ENCODE measurements at places on chromosomes 12 and 14.

DNA sequence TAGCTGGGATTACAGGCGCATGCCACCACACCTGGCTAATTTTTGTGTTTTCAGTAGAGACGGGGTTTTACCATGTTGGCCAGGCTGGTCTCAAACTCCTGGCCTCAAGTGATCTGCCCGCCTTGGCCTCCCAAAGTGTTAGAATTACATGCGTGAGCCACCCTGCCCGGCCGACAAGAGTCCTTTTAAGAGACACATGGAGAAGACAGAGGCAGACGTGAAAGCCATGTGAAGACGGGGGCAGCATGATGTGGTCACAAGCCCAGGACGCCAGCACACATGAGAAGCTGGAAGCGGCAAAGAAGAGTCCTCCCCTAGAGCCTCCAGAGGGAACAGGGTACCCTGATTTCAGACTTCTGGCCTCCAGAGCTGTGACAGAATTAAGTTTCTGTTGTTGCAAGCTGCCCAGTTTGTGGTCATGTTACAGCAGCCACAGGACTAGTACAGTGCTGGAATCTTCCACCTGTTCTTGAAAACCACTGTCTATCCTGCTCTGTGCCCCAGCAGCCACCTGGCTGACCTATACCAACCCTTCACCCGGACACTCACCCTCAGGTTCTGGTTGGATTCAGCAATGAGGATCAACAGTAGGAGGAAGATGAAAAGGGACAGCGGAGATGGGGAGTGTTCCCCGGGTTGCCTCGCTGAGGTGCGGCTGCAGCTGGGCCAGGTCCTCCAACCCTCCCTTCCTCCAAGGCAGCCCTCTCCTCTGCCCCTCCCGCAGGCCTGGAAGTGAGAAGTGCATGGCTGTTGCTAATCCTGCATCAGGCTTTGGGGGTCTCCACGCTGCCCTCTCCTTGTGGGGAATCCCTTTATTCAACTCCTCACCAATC is 16.9 kb downstream of the VPS37B start:
- no peak for DNase-seq

DNA sequence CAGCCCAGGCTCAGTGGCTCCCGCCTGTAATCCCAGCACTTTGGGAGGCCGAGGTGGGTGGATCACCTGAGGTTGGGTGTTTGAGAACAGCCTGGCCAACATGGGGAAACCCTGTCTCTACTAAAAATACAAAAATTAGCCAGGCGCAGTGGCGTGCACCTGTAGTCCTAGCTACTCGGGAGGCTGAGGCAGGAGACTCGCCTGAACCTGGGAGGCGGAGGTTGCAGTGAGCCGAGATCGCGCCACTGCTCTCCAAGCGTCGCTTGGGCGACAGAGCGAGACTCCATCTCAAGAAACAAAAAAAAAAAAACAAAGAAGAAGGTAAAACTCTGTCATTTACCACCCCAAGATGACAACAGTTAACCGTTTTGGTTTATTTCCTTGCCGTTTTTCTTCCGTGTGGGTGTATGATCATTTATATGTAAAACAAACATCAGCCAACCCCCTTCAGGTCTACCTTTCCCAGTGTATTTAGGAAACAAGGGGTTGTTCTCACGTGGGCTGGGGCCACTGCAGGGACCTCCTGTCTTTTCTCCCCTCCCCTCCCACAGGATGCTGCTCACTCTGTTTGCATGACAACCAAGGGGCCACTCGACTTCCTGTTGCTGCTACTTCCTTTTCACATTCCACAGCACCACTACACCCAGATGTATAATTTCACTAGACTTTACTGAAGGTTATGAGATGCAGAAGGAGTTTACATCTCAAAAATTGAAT is 13.6 kb downstream of the TTC9 start:
- DNase-seq = no peak

DNA sequence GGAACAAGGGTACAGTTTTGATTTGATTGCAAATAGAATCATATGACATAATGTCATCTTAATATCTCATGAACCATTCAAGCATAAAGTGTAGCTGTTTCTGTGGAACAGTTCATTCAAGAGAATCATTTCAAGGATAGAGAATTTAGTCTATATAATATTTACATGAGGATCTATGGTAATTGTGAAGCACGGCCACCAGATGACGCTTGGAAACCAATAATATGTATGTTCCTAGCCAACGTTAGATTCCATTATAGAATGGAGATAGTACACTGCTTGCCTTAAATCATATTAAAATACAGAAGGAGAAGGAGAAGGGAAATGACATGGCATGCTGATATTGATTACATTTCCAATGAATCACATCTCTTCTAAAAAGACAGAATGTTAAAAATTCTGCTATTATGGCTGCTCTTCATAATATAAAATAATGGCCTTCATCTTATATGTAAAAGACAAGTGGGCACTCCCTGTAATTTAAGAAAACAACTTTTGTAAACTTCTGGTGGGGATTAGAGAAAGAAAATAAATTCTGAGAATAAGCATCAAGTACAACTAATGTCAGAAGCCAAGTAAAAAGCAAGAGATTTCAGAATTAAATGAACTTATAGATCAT is 351.0 kb downstream of the NAV3 start:
- DNase-seq = no peak

- DNase-seq = no peak
Observed at GRCh38 chr14:64412237-64412636, 24.1 kb downstream of the MTHFD1 start.

GRCh38 chr12:50603817-50604639 is 99.2 kb downstream of the DIP2B start:
- DNase-seq = peak; percentile 39

DNA sequence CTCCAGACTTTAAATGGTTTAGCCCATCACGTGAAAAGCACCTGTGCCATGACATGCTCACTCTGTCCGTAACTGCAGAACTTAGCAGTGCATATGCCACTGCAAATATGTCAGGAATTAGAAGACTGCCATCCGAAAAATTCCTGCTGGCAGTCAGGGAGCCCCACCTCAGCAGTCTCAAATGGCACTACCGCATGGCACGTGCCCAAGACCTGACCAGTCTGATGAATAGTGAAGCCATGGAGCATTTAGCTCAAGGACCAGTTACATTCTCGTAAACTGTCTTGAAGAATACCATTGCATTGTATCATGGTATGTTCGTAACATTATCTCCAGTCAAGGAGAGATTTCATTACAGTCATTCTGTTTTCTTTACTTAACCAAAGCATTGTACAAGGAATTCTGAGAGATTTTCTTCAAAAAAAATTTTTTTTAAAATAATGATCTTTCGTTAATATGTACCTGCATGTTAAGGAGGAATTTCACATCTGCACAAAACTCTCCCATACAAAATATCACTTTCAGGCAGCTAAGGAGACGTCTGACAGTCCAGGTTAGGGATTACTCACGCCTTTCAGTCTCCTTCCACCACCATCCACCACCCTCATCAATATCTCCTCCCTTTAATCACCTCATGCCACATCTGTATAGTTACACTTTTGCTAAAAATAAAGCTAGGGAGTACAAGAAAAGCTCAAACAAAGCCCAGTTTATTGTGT is 138.5 kb downstream of the ANO2 start:
- DNase-seq = no peak

DNA sequence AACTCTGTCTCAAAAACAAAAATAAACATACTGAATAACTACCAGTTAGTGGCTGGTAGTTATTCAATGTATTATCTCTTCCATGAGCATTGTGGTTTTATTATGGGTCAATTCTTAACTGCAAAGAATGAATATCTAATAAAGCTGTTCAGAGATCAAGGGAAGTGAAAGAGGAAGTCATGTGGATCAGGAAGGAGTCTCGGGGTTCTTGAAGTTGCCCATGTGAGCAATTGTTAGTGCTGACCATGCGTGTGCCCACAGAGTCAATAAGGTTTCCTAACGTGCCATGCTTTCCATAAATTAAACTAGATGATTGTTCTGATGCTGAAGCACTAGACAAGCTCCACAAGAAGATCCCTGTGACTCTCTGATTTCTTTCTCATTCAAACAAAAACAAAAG is 136.5 kb upstream of the CPSF6 start:
- DNase-seq = no peak

DNA sequence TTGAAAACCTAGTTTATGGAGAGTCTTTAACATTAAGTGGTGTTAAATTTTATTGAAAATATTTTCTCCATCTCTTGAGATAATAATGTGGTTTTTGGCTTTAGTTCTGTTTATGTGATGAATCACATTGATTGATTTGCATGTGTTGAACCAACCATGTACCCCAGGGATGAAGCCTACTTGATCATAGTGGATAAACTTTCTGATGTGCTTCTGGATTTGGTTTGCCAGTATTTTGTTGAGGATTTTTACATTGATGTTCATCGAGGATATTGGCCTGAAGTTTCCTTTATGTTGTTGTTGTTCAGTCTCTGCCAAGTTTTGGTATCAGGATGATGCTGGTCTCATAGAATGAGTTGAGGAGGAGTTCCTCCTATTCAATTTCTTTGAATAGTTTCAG is 222.6 kb downstream of the ADAMTS20 start:
- DNase-seq = no peak

GRCh38 chr12:71230542-71230941 is 72.7 kb upstream of the TSPAN8 start:
- DNase-seq = no peak

DNA sequence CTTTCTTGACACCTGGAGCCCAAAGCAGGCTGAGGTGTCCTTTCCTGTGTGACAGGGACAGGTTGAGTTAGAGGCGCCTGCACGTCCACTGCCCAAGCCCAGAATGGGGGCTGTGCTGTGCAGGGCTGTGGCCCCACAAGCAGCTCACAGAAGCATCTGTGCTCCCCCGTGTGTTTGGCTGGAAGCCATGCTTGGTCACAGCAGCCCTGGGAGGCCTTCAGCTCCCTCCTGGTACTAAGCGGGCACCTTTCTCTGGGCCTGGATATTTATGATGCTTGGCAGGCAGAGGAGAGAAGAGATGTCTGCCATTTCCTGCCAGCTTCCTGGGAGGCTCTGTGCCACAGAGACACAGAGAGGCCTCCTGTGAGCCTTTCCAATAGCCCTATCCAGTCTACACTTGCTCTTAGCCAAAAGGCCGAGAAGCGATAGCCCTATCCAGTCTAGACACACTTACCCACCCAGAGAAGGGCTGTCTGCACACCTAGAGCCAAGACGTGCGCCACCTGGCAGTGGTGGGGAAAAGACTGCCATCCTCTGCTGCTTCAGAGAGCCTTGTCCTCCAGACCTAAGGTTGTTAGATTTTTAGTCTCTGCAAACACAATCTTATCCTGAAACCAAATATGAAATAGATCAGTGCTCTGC is 117.4 kb downstream of the GCH1 start:
- DNase-seq = no peak

DNA sequence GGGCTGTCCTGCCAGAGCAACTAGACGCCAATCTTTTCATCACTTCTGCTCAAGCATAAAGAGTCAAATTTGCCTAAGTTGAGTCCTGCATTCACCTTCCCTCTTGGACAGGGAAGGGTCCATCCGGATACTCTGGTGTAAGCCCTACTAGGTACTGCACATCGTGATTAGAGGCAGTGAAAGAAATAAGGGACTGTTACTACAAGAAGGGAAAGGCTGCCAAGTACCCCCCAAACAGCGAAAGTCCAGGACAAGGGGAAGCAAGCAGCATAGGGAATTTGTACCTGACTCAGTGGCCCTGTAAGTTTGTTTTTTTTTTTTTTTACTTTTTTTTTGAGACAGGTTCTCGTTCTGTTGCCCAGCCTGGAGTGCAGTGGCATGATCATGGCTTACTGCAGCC is 13.7 kb upstream of the PLEKHH1 start:
- no peak for DNase-seq
